Trophoblast cell (in vitro differentiated cells and primary cell): ENCODE measurements at places on chromosomes 3 and 15.

DNA sequence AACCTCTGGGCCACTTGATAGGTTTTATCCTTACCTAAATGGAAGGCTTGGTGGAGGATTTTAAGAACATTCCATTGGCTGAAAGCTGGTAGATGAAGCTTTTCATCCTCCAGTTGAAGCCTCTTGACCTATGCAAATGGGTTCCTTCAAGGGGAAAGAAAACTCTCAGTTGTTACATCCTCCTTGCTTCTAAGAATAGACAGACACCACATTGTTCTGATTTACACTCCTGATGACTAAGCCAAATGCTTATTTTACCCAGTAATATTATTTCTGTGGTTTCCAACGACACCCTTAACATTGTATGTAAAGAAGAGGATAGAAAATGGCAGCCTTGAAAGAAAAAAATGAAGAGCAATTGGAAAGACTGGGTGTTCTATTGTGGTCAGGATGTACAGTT, 480.5 kb downstream of the OTOL1 start:
- no peak for DNase-seq

DNA sequence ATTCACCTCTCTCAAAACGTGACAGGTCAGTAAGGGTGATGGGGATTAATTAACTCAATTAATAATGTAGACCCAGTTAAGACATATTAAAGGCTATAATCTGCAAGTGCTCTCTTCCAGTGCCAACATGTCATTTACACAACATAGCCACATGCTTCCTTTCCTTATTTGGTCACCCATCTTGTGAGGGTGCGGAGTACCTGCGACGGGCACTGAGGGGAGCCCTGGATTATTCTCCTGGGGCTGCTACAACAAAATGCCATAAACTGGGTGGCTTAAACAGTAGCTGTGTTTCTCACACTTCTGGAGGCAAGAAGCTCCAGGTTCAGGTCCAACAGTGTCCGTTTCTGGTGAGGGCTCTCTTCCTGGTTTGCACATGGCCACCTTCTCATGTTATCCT, 157.4 kb upstream of the LRTM1 start:
- DNase-seq = no peak

GRCh38 chr3:192685801-192686200, 41.5 kb downstream of the FGF12 start:
- DNase-seq = peak; percentile 19

GRCh38 chr15:94445566-94446160, 214.3 kb downstream of the MCTP2 start:
- peak; percentile 1 for DNase-seq

DNA sequence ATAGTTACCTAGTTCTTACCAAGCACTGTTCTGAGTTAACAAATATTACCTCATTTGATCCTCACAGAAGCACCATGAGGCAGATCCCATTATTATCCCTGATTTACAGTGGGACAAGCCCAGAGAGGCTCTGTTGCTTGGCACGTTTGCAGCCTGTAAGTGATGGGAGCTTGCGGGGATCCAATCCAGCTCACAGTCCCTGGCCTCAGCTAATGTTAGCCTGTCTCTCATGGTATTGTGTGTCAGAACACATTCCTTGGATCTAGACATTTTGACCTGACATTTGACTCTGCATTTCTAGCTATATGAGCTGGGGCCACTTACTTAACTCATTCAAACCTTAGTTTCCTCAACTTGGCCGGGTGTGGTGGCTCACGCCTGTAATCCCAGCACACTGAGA, 246.9 kb upstream of the LRTM1 start:
- DNase-seq = no peak

- DNase-seq = no peak
These were observed 1.2 kb downstream of the COX17 start for GRCh38 chr3:119676020-119676419.

DNA sequence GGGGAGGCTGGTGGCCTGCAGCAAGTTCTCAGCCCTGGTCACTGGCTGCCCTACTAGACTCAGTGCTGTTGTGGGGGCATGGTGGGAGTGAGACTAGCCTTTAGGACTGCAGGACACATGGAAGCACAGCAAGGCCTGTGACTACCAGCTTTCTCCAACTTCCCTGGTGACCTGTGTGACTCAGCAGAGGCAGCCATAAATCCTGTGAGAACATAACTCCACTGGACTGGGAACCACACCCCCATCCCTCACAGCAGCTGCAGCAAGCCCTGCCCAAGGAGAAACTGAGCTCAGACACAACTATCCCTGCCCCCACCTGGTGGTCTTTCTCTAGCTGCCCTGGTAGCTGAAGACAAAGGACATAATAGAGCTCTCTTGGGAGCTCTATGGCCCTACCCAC, 111.3 kb downstream of the DCLK3 start:
- DNase-seq = no peak

DNA sequence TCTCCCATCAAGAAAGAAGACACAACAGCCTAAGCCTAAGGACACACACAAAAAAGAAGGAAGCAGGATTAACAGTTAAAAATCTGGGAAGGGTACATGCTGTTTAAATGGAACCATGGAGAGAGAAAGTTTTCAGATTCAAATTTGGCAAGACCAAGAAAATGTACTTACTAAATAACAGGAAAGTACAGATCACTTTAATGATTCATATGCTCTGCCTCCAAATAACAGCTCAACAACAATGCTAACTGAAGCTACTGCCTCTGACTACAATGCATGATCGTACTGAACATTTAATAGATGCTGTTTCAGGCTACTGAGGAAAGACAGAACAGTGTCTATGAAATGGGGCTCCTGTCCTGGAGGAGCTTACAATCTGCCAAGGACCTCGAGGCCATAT, 8.4 kb upstream of the NMB start:
- no peak for DNase-seq

DNA sequence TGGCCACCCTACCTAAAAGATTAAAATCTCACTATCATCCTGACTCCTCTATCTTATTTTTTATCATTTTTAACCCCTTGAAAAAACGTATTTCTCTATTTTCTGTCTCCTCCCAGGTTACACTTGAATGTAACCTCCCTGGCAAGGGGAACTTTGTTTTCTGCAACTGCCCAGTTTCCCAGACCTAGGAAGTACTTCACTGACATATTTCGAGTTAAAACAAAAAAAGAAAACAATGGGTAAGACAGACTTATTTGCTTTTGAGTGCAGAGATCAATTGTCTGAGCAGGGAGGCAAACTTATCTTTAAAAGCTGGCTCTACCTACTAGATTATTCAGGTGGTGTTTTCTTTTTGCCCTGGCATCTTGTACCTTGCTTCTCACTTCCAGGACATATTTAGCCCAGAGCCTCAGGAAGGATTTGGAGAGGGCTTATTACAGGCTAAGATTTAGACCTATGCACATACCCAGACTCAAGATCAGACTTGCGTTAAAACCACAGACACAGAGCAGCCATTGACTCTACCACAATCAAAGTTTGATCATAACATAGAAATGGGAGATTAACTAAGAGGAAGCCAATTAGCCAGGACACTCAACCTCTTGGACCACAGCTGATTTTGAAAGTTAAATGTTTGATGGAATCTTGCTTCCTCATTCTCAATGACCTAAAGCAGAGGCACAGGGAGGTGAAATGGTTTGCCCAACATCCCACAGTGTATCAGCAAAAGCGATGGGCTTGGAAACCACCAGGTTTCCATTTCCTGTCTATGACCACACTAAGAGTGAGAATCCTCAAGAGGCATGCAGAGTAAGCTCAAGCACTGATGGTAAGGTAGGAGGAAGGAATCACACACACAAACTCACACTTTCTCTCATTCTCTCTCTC, 169.5 kb upstream of the THBS1 start:
- no peak for DNase-seq

DNA sequence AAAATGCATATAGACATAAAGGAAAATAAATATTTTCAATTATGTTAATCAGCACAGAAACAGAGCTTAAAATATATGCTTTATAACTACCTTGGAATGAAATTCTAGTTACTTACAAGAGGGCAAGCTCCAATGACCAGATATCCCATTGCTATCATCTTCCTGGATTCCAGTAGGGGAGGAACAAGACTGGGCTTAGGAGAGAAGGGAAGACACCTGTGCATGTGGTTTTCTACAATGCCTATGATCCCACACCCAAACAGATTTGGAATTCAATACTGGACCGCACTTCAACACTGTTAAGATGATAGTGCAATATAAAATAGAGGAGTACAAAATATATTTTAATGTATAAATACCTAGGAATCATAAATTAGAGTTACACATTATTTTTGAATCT, 79.6 kb downstream of the ARPP21 start:
- no peak for DNase-seq
